ENCODE measurements at places on chromosomes 3 and 15.

DNA sequence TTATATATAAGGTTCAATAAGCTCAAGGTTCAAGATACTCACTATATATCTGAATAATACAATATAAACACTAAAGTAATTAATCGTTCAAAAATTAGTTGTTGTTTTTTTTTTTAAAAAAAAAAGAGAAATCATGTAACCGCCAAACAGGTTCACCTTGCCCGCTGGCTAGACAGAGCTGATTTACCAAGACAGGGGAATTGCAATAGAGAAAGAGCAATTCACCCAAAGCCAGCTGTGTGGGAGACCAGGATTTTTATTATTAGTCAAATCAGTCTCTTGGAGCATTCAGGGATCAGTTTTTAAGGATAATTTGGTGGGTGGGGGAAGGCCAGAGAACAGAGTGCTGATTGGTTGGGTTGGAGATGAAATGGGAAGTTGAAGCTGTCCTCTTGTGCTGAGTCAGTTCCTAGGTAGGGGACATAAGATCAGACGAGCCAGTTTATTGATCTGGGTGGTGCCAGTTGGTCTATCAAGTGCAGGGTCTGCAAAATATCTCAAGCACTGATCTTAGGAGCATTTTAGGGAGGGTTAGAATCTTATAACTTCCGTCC lies 7.9 kb downstream of the HIGD1A start:
- DNase-seq, result no peak

GRCh38 chr15:31338879-31339557 lies 12.4 kb downstream of the KLF13 start:
- peak; percentile 29 for DNase-seq

GRCh38 chr15:58291848-58292247 lies 139.9 kb upstream of the LIPC start:
- DNase-seq, result no peak

GRCh38 chr3:114586119-114586518 lies 292.3 kb downstream of the TIGIT start:
- no peak for DNase-seq

- no peak for DNase-seq
Observed at GRCh38 chr3:26264708-26265107, 357.9 kb upstream of the LRRC3B start.

DNA sequence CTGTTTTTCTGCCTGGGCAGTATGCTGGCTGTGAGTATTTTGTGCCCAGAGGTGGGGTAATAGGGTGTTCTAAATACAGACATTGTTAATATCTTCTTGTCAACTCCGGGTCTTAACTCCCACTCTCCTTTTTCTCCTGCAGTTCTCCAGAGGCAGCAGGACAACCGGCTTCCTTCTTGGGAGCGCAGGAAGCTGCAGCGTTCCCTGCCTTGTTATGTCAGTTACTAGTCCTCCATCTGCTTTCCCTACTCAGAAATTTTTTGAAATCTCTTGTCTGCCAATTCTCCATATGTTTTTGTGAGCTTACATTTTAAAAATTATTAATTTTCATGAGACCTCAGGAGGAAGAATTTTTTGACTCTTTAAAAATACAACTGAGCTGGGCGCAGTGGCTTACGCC lies 67.2 kb downstream of the NEO1 start:
- DNase-seq, result no peak

DNA sequence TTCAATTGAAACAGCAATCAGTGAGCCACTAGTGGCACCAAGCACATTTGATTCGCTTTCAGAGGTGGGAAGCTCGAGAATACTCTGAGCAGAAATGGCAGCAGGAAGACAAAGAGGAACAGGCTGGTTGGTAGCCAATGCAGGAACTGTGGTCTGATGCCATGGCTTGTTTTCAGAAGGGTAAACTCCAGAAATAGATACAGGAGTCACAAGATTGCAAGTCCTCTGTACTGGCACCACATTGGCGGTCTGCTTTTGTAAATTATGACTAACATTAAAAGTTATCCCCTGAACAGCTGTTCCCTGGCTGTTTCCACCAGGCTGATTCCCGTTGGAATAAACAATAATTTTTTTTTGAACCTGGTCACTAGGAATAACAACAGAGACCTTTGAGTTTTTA lies 35.5 kb downstream of the USF3 start:
- DNase-seq, result peak; percentile 65

DNA sequence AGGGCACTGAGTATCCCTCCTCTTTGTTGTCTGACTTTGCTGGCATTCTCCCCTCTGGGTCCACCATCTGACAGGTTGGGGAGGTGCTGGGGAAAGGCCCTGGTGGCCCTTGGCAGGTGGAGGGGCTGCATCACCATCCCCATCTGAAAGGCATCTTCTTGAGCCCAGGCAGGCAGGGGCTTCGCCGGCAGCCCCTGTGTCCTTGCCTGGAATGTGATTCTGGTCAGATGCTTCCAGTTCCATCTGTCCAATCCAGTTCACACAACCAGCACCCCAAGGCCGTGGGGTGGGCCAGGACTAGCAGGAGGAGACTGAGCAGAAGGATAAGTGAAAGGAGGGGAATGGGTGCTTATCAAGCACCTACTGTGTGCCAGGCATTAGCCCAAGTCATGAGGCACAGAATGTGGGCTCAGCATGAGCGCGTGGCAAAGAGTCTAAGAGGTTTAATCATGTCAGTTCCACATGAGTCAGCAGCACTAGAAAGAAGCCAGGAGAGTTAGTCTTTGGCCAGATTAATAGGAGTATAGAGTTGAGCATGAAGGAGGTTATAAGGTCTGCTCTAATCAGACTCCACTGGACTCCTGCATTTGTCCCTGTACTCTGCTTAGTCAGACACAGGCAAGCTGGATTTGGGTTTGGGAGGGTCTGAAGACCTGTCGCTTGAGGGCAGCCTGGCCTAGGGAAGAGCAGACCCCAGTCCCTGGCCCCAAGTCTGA lies 10.5 kb upstream of the TXNRD3 start:
- DNase-seq, result no peak

DNA sequence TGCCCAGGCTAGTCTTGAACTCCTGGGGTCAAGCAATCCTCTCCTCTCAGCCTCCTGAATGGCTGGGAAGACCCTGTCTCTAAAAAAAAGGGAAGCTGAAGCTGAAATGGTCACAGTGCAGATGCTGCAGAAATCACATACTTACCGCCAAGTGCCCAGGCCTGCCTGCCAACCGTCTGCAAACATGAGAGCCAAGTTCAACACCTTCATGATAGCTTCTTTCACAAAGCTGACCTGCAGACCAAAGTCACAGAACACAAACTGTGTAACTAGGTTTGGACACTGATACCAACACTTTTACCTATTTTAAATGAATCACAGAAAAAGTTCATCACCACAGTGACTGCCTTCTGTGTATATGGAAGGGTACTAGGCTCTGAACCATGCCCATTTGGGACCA lies 22.8 kb upstream of the CYFIP1 start:
- no peak for DNase-seq

DNA sequence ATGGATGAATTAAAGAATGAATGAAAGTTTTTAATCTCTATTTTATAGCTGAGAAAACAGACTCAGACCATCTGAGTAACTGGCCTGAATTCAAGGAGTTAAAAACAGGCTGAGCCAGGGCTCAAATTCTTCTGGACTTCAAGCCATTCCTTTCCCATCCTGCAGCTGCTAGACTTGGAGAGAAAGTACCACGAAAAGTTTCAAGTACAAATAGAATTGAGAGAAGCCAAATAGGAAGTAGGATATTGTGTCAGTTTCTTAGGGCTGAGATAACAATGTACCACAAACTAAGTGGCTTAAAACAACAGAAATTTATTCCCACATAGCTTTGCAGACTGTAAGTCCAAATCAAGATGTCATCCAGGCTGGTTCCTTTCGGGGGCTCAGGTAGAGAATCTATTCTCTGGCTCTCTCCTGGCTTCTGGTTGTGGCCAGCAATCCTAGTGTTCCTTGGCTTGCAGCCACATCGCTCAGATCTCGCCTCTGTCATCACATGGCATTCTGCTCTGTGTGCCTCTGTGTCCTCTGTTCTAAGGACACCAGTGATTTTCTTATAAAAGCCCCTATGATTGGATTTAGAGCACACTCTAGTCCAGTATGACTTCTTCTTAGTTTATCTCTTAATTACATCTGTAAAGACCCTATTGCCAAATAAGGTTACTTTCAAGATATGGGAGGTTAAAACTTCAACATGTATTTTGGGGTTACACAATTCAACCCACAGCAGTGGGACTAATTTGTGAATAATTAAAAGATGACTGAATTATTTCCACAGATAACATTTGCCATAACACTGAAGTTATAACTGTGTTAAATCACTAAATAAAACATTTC lies 25.7 kb upstream of the GOLIM4 start:
- no peak for DNase-seq

Measured in AG04450 (cell line).